NCI-H1930 (cell line): ENCODE measurements at places on chromosomes 7 and 10.

- DNase-seq: no peak
These were observed 467.8 kb upstream of the PFKP start for GRCh38 chr10:2599571-2599970.

DNA sequence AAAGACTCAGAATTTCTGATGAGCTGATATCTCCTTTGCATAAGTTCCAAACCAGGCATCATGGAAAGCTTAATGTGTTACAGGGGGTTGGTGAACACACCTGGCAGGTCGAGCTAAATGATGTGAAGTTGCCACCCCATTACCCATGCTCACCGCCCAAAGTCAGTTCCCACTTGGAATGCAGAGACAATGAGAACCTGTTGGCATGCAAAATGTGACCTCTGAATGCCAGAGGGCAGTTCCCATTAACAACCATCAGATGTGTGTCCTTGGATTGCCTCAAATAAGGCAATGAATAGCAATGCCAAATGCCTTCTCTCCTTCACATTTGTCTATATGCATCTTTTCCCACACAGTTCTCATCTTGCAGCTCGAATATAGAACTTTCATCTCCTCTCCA is 190.7 kb downstream of the CDCA7L start:
- DNase-seq: no peak

DNA sequence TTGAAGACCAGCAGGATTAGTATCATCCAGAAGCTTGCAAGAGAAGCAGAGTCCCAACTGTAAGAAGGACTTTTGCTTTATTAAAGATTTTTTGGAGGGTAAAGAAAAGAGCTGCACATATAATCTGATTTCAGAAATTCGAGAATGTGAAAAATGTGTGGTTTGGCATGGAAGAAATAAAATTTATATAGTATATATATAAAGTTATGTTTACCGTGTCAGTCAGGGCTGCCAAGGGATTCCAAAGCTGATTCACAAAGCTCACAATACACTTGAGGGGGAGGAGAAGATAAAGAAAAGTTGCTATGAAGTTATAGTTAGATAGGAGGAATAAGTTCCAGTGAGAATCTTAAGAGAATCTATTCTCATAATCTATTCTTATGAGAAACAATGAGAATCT is 231.8 kb upstream of the CACNA2D1 start:
- no peak for DNase-seq

DNA sequence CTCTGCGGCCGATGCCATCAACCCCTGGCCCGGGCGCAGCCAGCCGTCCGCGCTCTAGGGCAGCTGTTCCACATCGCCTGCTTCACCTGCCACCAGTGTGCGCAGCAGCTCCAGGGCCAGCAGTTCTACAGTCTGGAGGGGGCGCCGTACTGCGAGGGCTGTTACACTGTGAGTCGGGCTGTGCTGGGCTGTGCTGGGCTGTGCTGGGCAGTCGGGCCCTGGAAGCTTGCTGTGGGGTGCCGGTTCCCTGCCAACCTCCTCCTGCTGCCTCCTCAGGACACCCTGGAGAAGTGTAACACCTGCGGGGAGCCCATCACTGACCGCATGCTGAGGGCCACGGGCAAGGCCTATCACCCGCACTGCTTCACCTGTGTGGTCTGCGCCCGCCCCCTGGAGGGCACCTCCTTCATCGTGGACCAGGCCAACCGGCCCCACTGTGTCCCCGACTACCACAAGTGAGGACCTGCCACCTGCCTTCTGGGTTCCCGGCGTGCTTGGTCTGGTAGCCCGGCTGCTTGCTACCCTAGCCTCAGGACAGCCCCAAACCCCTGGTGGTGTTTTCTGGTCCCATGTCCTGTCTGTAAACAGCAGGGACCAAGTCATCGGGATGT is 7.5 kb downstream of the ZYX start:
- no peak for DNase-seq

- no peak for DNase-seq
These were observed 65.8 kb downstream of the BLNK start for GRCh38 chr10:96205580-96205979.

DNA sequence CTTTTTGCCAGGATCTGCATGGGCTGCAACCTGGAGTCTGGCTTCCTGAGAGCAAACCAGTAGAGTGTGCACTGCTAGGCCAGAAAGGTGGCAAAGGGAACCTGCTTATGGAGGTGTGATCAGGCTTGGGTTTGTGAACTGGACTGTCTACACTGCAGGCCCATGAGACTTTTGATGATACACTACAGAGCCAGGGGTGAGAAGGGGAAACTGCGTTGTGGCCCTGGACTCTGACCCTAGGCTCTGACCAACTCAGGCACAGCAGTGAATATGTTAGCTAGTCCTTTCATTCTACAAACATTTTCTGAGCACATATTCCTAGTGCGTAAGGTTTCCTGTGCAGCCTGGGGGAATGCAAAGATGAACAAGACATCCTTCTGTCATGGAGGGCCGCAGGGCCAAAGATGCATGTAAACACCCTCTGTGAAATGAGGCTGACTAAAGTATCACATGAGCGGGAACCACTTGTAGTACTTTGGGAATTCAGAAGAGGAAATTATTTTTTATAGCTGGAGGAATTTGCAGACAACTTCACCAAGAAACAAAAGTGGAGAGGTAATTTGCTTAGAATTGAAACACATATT is 63.8 kb upstream of the HPS1 start:
- no peak for DNase-seq

DNA sequence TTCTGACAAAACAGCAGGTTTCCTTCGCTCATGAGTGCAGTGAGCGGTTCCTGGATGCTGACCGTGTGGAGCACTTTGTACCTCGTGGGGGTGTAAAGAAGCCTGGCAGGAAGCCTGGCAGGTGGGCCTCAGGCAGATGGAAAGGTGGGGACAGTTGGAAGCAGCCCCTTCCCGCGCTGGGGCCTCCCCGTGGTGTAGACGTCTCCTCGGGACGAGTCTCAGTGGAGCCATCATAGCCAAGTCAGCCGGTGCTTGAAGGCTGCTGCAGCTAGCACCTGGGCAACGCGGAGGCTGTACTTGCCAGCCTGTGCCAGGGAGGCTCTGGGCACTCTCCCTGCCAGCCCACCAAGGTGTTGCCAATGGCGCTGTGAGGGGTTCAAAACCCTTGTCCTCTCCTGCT is 154.5 kb downstream of the WDR37 start:
- no peak for DNase-seq

GRCh38 chr10:123882681-123883445 is 8.7 kb downstream of the CPXM2 start:
- DNase-seq: no peak

GRCh38 chr10:21314111-21314626 is 211.3 kb downstream of the SKIDA1 start:
- DNase-seq: no peak

DNA sequence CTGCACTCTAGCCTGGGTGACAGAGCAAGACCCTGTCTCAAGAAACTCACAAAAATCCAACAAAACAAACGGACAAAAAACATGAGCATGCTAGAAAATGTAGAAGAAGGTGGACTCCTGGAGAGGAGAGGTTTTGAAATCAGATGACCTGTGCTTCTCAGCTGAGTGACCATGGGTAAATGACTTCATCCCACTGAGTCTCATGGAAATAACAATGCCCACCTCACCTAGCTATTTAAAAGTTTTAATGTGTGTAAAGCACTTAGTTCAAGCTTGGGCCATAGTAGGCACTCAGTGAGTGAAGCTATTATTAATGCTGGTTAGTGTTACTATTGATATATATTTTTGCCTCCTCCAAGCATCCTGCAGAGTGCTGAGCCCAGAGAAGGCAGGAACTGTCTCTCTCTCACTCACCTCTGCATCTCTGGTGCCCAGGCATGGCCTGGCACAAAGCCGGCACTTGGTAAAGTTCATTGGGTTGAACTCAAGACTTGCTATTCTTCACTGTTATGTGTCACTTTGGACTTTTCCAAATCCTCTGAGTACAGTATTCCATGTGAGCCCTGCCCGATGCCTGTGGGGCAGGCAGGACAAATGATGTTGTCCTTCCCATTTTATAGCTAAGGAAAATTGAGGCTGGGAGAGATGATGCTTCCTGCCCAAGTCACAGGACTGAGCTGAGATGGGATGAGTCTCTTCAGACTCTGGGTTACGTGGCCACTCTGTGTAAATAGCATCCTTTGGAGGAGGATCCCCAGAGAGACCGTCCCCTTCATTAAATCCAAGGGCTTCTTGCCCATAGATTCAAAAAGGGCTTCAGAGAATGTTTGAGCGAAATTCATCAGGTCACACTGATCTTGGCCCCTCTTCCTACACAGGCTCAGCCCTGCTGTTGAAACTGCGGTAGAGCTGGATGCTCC is 81.4 kb upstream of the EMX2 start:
- no peak for DNase-seq

GRCh38 chr7:101538596-101539459 is 90.3 kb downstream of the MYL10 start:
- DNase-seq: peak; percentile 8

- no peak for DNase-seq
These were observed 23.1 kb downstream of the PRF1 start for GRCh38 chr10:70579234-70580002.

GRCh38 chr7:137032436-137032835 is 164.0 kb downstream of the CHRM2 start:
- no peak for DNase-seq

DNA sequence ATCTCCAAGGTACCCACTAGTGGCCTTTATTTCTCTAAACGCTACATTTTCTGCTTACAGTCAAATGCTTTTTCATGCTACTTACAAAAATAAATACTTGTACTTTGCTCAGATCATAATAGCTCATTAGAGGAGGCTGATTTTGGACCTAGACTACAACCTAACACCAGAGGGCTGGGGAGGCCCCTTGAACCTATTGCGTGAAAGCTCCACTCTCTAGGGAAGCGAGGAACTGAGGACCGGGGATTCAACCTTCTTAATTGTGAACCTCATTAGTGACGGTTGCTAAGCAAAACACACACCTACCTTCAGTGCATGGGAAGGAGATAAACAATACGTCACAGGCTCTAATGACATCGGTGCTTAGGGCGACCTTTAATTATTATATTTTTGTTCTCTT is 92.1 kb downstream of the EBF3 start:
- peak; percentile 81 for DNase-seq

GRCh38 chr10:98028168-98028770 is 2.2 kb downstream of the CRTAC1 start:
- peak; percentile 39 for DNase-seq

- no peak for DNase-seq
These were observed 137.0 kb downstream of the RAMP3 start for GRCh38 chr7:45294559-45294958.

DNA sequence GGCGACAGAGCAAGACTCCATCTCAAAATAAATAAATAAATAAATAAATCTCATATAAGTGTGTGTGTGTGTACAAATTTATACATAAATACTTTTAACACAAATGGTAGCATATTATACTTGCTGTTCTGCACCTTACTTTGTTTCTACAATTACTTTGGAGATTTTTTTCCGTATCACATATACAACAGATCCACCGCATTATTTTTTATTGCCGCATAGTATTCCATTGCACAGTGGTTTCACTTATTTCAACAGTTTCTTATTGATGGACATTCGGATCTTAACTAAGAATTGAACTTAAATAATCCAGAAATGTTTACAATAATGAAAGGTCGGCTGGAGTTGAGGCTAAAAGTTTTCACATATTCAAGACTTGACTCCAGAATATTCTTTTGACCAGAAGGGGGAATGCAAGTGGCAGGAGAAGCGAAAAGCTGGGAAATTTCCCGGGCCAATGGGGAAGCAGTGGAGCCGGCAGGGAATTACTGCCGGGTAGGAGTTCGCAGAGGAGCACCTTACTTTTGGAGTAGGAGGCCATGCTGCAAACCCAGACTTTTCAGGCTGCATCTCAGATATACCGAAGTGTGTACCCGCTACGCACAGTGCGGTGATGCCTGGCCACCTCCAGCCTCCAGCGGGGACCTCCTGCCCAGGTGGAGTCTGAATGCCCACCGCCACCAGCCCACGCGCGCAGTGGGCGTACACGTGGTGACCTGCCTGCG is 415 bp upstream of the CNNM1 start:
- no peak for DNase-seq

- DNase-seq: no peak
These were observed 495.8 kb downstream of the PLXNA4 start for GRCh38 chr7:132080467-132080866.

DNA sequence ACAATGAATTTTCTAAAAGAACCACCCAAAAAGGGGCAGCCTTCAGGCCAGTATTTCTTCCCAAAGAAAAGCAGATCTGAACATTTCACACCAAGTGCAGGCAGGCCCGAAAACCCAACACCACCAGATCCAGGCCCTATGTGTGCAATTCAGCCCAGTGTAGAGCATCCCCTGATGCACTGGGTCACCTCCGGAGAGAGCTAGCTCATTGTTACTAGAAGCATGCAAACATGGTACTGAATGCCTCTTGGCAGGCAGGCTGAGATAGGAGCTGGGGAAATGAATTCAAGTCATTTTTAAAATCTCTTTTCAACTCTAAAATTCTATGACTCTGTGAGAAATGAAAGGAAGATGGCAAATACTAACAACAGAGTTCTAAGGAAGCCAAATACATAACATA is 174.8 kb downstream of the ELMO1 start:
- no peak for DNase-seq

DNA sequence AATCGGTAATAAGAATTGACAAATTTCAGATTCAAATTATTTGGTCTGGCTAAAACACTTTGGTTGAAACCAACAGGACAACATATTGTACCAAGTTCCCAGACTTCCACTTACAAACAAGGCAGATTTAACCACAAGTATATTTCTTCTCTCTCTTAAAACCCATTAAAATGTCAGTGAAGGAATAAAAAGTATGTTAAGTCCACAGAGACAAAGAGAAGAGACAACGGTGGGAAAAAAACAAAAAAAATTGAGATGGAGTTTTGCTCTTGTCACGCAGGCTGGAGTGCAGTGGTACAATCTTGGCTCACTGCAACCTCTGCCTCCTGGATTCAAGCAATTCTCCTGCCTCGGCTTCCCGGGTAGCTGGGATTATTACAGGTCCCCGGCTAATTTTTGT is 16.3 kb downstream of the TM9SF3 start:
- no peak for DNase-seq

GRCh38 chr7:5495581-5496375 is 72.1 kb upstream of the TNRC18 start:
- DNase-seq: no peak

GRCh38 chr7:151735851-151736402 is 141.0 kb downstream of the PRKAG2 start:
- no peak for DNase-seq

DNA sequence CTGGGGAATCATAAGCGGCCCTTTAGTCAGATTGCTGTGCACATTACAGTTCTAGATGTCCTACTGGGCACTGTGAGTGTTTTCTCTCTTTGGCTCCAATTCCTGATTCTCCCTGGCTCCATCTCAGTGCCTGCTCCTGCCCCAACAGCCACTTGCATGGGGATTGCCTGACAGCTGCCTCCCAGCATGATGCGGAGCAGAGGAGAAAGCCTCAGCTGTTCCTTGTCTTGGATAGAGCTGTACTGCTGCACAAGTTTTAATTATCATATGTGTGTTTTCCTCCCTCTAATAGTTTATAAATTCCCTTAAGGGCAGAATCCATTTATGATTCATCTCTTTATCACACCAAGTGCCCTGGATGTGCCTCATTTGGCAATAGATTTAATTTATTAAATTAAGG is 285.8 kb upstream of the COBL start:
- no peak for DNase-seq

GRCh38 chr10:3236644-3237404 is 64.2 kb upstream of the PITRM1 start:
- no peak for DNase-seq
